ENCODE measurements at places on chromosomes 5 and 9.

- DNase-seq, result no peak
- H3K27ac ChIP-seq, result no peak overlapping the region
- H3K4me1 ChIP-seq, result peaks cover 6% of the 10 kb centered on the region
- no peak overlapping the region for H3K4me3 ChIP-seq
- H3K27me3 ChIP-seq, result no peaks in the 10 kb centered on the region
Observed at GRCh38 chr9:127201071-127201541, 63.5 kb upstream of the GARNL3 start.

GRCh38 chr5:157252711-157253465 lies 13.0 kb upstream of the CYFIP2 start:
- DNase-seq, result peak; percentile 79
- peak overlapping the region; percentile 45 for H3K27ac ChIP-seq
- no peaks in the 10 kb centered on the region for H3K27me3 ChIP-seq
- H3K36me3 ChIP-seq, result no peaks in the 10 kb centered on the region
- peaks cover 15% of the 10 kb centered on the region for H3K4me1 ChIP-seq
- peak overlapping the region; percentile 4 for H3K4me3 ChIP-seq

DNA sequence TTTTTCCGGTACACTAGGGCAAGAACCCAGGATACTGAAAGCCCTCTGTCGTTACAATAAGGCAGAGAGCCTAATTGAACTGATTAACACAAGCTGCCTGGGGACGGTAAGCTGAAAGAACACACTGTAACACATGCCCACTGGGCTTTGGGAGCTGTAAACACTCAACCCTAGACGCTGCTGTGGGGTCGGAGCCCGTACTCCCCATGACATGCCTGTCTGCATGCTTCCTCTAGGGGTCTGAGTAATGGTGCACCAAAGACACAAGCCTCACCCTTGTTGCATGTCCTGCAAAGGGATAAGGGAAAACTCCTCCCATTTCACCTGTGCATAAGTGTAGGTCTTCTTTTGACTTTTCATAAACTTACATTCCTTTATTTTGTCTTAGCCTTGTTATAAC lies 194.0 kb downstream of the FBXL7 start:
- no peak for DNase-seq
- H3K27me3 ChIP-seq, result no peaks in the 10 kb centered on the region
- H3K36me3 ChIP-seq, result no peaks in the 10 kb centered on the region
- no peak overlapping the region for H3K27ac ChIP-seq
- no peaks in the 10 kb centered on the region for H3K4me1 ChIP-seq

DNA sequence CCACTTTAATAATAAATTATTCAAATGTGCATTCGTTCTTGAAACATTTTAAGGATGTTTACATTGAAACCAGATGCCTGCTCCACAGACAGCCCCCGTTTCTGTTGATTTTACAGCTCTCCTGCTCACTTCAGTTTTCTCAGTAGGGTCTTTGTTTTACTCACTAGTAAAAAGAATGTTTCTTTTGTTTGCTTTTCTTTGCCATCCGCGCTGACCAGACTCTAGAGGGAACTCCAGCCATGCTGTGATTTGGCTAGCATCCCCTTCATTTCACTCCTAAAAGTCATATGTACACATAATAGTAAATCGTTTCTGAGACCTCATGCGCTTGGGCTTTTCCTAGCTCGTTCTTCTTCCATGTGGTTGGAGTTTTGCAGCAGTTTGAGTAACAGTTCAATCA lies 28.7 kb upstream of the PALM2AKAP2 start:
- no peaks in the 10 kb centered on the region for H3K36me3 ChIP-seq
- H3K27ac ChIP-seq, result no peak overlapping the region
- H3K4me1 ChIP-seq, result no peaks in the 10 kb centered on the region
- no peak for DNase-seq
- H3K27me3 ChIP-seq, result no peaks in the 10 kb centered on the region

GRCh38 chr5:10644192-10644591 lies 80.3 kb downstream of the ANKRD33B start:
- no peak for DNase-seq
- H3K27me3 ChIP-seq, result no peaks in the 10 kb centered on the region
- peaks cover 13% of the 10 kb centered on the region for H3K4me1 ChIP-seq
- H3K4me3 ChIP-seq, result no peak overlapping the region
- H3K36me3 ChIP-seq, result peaks cover 33% of the 10 kb centered on the region
- peak overlapping the region; percentile 27 for H3K27ac ChIP-seq

DNA sequence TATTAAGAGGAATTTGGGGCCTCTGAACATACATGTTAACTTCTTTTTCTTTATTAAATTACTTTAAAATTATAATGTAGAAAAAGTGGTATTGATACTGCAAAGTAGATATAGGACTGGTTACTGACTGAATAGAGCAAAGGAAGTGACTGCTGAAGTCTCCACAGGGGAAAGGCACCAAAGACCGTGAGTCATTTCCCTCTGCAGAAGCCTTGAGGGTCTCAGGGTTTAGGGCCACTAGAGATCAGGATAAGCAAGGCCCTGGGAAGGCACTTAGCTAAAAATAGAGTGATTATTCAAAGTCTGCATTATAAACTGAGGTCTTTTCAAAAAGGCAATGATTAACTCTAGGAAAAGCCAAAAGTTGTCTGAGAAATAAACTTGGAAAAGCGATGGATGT lies 44.7 kb upstream of the ITGA1 start:
- H3K4me3 ChIP-seq, result no peak overlapping the region
- no peaks in the 10 kb centered on the region for H3K36me3 ChIP-seq
- H3K4me1 ChIP-seq, result no peaks in the 10 kb centered on the region
- H3K27ac ChIP-seq, result no peak overlapping the region

- no peaks in the 10 kb centered on the region for H3K36me3 ChIP-seq
- H3K27me3 ChIP-seq, result no peaks in the 10 kb centered on the region
- DNase-seq, result no peak
Observed at GRCh38 chr5:81303563-81303962, 2.2 kb downstream of the ZCCHC9 start.

DNA sequence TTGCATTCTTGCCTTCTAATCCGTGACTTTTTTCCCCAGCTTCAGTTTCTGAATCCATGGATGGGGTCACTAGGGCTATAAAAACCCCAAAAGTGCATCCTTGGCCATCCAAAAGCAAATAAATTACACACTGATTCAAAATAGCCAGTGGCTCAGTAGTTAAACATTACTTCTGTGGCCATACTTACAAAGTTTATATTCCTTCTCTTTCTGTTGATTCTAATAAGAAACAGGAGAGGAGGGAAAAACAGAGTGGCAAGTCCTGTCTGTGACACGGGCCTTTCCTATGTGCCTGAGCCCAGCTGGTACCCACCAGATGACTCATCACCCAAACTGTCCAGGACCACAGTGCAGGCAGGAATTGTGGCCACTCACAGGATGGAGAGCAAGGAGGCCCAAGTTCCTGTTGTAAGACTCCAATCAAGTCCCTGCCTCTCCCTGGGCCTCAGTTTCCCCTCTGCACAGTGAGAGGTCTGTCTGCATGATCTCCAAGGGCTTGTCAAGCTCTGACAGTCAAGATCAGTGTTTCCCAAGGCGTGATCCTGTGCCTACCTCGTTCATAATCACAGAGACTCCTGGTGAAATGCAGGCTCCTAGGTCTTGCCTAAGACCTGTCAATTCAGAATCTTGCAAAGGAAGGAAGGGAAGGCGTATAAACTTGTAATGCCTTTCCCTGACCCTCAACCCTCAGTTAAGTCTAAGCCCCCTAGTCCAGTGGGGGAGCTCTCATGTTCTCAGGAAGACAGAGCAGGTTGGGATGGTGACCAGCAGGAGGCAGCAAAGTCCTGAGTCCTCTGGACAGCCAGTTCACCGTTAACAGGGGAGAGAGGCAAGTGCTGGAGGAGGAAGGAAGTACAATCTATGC lies 29.5 kb downstream of the TNIP1 start:
- H3K4me1 ChIP-seq, result no peaks in the 10 kb centered on the region
- no peak overlapping the region for H3K27ac ChIP-seq
- no peaks in the 10 kb centered on the region for H3K27me3 ChIP-seq
- H3K36me3 ChIP-seq, result peaks cover 48% of the 10 kb centered on the region

DNA sequence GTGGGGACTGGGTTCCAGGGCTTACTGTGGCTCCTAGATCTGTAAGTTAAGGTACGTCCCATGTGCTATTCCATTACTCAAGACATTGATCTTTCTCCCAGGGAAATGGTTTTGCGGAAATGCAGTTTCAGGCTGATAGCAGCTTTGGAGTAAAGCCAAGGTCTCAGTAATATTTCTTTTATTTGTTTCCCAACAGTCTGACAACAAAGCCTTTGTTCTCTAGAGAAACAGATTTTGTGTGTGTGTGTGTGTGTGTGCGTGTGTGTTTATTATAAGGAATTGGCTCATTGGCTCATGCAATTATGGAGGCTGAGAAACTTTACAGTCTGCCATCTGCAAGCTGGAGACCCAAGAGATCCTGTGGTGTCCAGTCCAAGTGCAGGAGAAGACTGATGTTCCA lies 12.1 kb upstream of the POC5 start:
- H3K36me3 ChIP-seq, result no peaks in the 10 kb centered on the region
- no peak overlapping the region for H3K27ac ChIP-seq
- no peak overlapping the region for H3K4me3 ChIP-seq
- H3K4me1 ChIP-seq, result no peaks in the 10 kb centered on the region
- no peak for DNase-seq

GRCh38 chr9:90331826-90332575 lies 310.6 kb downstream of the DIRAS2 start:
- H3K4me1 ChIP-seq, result no peaks in the 10 kb centered on the region
- H3K36me3 ChIP-seq, result no peaks in the 10 kb centered on the region
- no peak overlapping the region for H3K27ac ChIP-seq
- no peak for DNase-seq
- no peak overlapping the region for H3K4me3 ChIP-seq

All from GM12878 (cell line).